ENCODE measurements at places on chromosomes 2 and 18.

DNA sequence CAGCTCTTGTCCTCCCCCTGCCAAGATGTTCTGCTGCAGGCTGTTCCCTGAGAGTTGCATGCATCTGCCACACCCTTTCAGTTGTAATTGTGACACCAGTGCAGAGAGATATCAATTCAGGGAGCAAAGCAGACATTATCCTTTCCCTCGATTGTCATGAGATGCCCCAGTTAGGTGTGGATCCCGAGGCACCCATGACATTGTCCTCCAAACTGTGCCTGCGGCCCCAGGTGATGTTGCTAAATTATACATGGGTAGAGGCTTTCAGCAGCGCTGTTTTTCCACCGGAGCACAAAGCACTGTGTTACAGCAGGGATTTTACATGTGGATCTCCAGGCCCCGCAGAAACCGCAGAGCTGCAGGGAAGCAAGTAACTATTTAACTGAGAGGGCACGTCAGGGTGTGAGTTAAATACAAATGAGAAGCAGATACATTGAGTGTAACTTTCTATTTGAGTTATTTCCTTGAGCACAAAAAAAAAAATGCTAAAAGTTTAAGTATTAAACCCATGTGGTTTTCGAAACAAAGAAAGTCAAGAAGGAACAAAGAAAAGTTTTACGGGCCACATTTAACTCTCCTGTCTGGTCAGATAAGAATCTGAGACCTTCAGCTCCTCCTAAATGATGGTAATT, 90.3 kb upstream of the BCL2L11 start:
- DNase-seq = no peak

DNA sequence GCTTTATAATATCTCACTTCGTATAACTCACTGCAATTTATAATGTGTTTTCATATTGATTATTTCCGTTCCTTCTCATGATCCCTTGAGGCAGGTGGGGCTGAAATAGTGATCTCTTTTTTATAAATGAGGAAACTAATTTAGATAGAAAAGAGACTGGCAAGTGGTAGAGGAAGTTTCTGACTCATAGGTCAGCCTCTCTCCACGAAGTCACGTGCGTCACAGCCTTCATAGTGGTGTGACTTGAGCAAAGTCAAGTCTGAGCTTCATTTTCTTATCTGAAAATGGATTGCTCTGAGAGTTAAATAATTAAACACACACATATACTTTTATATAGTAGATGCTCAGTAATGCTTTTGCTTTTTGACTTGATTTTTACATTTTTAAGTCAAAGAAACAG, 19.9 kb downstream of the ABCG5 start:
- no peak for DNase-seq

GRCh38 chr2:80054346-80054675, 250.2 kb downstream of the LRRTM1 start:
- no peak for DNase-seq

DNA sequence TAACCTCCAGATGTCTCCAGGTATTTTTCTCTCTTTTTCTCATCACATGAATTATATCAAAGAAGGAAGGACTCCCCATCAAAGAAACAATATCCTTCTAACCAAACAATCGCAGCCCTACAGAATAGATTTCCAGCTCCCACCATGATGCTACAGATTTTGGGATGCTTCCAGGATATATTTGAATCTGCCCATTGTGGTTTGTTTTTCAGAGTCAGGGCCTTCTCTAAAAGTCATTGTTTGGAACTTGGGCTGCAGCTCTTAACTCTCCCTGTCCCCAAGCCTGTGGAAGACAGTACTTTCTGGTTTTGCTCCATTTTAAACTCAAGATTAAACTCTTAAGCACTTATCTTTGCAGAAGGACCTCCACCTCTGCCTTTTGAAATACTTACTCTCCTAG, 223.2 kb downstream of the PMAIP1 start:
- DNase-seq = no peak

DNA sequence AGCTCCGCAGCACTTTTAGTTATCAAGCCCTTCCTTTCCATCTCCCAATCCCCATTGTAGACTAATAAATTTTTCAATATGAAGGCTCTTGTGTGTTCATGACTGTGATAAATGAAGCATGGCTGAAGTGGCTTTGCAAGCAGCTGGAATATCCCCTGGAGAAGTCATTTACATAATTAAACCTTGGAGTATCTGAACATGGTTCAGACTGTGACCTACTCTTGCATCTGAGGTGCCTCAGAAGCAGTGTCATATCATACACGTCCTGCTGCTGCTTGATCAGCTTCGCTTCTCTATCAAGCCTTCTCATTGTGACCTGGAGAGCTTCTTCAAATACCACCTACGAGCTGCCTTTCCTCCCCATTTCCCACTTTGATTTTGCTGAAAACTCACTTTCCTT, 48.4 kb upstream of the ZNF397 start:
- DNase-seq = no peak

GRCh38 chr2:134479696-134480330, 225.9 kb downstream of the MGAT5 start:
- no peak for DNase-seq

DNA sequence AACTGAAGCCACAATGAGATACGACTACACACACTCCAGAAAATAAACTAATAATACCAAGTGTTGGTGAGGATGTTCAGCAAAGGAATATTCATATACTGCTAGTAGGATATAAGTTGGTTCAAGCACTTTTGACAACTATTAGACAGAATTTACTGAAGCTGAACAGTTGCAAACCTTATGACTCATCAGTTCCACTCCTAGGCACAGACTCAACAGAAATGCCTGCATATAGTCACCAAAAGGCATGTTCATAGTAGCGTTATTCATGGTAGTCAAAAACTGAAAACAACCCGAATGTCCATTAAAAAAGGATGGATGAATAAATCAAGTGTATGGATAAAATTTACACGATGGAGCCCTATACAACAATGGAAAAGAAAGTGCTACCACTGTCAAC, 232.0 kb downstream of the ANAPC1 start:
- DNase-seq = no peak

DNA sequence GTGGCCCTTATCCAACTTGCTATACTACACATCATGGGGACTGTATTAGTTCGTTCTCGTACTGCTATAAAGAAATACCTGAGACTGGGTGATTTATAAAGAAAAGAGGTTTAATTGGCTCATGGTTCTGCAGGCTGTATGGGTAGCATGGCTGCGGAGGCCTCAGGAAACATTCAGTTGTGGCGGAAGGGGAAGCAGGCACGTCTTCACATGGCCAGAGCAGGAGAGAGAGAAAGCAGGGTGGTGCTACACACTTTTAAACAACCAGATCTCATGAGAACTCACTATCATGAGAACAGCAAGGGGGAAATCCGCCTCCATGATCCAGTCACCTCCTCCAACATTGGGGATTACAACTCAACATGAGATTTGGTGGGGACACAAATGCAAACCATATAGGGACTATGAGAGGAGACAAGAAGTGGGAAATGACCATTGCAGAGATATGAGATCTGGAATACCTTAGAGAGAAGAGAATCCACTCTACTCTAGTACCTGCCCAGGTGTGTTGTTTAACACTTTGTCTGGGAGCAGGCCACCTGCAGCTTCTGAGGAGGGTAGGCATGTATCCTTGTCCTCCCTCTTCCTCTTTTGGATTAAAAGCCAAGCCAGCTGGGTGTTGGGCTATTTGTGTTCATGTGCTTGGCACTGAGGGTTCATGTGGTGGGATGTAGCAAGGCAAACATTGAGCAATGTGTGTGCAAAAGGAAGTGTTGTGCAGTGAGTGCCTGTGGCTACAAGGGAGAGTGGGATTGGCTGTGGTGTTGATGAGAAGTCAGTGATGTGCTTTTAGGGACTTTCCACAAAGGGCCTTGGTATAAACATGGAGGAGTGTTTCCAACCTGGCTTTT, 22.8 kb downstream of the TTLL4 start:
- no peak for DNase-seq

DNA sequence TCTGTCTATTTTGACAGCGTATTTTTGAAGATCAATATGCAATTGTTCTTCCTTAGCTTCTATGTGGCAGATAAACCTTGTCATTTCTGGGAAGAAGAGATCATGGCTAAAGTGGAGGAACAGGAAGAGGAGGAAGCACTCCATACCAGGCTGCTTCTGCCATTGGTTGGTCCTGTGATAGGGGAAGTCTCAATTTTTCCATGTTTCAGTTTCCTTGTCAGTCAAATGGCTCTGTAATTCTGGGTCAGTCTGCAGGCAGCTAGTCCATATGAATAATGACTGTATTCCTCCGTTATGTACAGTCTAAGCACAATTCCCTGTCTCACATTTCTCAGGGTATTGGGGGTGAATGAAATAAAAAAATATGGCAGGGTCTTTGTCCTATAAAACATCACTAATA, 277.6 kb upstream of the CXCR4 start:
- no peak for DNase-seq

DNA sequence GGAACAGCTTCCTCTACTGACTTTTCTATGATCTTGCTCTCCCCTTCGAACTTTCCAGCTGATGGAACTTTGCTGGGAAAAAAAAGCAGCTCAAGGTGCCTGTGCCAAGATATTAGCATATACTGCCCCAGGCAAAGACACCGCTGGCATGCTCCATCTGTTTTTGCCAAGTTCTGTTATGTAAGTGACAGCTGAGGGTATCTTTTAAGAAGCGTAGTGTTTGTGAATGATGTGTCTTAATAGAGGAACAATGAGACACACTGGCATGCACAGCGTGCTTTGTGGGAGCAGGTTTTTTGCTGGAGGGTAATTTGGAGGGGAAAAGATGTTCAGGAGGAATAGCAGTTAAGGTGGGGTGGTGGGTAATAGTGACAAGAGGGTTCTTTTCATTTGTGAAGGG, 47.8 kb downstream of the SLC4A3 start:
- no peak for DNase-seq

DNA sequence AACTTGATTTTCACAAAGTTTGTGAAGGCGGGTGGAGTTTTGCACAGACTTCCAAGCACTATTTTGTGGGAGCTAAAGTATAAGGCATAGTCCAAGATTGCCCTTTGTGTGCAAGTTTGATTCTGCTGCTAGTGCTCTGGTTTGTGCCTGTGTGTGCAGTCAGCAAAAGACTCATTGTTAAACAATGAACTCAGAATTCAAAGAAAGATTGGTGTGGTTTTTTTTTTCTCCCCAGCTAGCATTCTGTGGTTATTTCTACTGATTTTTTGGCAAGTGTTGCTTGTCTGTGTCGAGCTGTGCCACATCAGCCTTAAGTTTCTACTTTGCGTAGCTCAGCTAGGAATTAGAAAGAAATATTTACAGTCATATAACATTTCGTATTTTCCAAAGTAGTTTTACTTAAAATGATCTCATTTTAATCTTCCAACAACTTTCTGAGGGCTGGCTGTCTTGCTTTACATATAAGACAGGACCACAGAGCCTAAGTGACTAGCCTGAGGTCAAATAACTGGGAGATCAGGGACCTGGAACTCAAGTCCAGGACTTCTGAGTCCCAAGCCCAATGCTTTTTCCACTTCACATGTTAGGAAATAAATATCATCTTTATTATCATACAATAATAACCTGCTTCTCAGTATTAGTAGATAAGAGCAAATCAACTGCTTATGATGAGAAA, 69.8 kb downstream of the BABAM2 start:
- no peak for DNase-seq

- no peak for DNase-seq
These were observed 465.1 kb downstream of the LPIN1 start for GRCh38 chr2:12211326-12212175.

DNA sequence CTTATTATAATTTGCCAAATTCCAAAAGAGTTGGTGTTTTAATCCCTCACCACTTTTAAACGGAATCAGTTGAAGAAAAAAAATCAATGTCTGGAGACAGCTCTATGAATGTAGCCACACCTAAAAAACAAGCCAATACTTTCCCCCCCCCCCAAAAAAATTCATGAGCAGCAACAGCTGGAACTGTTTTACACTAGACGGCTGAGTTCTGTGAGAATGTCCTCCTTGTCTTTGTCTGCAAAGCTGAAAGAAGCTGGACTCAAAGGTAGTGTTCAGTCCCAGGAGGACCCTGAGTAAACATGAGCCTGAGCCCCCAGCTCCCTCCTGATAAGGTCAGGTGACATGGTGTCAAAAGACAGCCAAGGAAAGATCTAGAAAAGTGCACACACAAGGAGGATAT, 68.2 kb downstream of the ZNF521 start:
- DNase-seq = no peak

DNA sequence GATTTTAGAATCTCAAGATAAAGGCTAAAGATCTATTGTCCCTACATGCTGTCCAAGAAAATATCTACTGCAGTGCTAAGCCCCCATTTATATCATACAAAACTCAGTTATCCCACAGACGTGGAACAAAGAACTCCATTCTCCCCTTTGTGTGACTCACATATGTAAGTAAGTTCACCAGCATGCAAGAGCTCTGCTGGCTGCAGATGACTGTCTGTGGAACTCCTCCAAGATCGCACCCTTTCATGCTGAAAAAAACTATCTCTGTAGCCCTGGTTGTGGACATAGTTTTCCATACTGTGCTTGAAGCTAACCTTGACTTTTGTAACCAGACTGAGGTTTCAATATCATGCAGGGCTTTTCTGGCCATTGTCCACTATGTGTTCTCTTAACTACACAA, 207.1 kb downstream of the ZNF521 start:
- peak; percentile 7 for DNase-seq
